AG09319 (cell line): ENCODE measurements at places on chromosomes 2 and 18.

DNA sequence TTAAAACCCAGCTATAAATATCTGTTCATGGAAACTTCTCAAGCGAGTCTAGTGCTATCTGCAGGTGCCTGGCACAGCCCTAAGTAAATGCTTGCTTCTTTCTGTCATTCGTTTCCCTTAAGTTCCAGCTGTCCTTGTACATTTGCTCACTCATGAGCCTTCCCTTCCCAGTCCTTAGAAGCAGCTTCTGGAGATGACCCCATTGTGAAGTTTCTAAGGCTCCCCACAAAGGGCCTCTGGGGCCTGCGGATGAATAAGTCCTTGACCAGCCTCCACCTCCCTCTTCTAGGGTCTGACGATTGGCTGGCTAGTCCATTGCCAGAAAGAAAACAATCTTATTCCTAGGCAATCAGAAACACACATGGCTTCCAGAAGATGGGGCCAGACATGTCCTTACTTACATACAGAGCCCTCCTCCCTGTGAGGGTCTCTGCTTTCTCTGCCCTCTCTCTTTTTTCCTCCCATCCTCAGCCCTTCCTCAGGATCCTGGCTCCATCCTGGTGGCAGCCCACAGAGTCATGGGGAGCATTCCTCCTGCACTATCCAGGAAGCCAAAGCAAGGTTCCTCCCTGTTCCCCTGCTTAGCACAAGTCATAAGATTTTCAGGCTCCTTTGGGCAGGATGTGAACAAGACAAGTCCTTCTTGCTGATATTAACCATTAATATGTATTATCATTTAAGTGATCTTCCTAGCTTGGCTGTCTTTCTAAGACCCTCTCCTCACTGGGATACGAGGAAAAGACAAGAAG is 87.3 kb downstream of the TNFRSF11A start:
- no peak for DNase-seq

- DNase-seq, result no peak
These were observed 263.8 kb upstream of the CDH19 start for GRCh38 chr18:66867653-66868052.

GRCh38 chr2:25380586-25381375 is 39.1 kb upstream of the DNMT3A start:
- no peak for DNase-seq

DNA sequence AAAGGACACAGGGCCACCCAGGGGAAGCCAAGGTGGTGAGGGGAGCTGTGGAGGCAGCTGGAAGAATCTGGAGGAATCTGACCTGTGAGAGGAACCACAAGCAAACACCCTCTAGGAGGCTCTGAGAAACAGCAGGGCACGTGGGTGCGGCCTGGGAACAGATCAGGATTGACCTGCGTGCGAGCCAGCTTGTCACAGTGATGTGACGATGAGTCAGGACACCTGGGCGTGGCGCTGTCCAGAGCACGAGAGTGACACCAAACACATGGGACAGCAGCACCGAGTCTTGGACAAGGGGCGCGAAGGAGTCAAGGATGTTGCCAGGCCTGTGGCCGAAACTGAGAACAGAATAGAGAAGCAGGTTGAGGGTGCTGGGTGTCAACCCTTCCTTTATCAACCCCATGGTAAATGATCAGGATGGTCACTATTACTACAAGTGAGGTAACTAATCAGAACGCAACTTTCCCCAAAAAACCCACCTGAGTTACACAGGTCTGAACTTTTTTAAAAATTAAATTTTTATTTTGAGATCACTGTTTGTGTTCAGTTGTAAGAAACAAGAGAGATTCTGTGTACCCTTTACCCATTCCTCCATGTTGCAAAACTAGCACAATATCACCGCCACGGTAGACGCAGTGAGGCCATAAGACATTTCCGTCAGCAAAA is 637 bp upstream of the SFT2D3 start:
- no peak for DNase-seq

GRCh38 chr18:29383311-29384273 is 1206.7 kb upstream of the CDH2 start:
- no peak for DNase-seq

GRCh38 chr18:78603102-78603983 is 376.3 kb upstream of the SALL3 start:
- DNase-seq, result no peak

- no peak for DNase-seq
These were observed 126.4 kb downstream of the SH3BP4 start for GRCh38 chr2:235078182-235078581.

GRCh38 chr2:105888625-105889024 is 143.9 kb downstream of the NCK2 start:
- no peak for DNase-seq

DNA sequence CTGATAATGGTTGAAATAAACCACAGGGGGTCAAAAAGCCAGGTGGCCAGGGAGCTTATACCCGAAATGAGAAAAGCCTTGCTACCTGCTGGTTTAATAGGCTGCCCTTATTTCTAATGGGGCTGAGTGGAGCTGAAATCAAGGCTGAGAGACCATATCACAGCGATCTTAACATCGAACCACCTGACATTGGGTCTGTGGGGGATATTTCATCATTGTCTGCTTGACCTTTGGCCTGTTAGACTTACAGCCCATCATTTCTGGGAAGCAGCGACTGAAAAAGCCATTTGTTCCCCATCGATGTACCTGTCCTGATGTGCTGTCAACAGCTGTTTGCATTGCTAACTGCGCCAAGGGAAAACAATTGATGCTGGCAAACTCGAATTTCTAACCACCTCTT is 199.7 kb upstream of the SLC14A2 start:
- no peak for DNase-seq

DNA sequence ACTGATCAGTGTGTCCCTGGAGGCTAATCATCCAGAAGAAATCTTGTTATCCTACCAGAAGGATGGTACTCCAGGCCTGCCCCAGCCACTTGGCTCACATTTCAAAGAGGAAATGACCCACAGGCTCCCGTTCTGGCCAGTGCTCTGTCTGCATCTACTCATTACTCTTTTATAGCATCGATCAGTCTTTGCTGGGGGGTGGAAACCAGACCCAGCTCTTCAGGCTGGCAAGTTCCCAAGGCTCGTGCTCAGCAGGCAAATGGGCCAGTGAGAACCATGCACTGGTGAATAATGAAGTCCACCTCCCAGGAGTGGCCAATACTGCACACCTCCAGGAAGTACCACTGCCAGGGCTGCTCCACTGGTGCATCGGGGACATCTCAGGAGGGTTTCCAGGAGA is 38.8 kb downstream of the DNER start:
- no peak for DNase-seq

- no peak for DNase-seq
These were observed 289.0 kb downstream of the C1D start for GRCh38 chr2:67773851-67774250.

DNA sequence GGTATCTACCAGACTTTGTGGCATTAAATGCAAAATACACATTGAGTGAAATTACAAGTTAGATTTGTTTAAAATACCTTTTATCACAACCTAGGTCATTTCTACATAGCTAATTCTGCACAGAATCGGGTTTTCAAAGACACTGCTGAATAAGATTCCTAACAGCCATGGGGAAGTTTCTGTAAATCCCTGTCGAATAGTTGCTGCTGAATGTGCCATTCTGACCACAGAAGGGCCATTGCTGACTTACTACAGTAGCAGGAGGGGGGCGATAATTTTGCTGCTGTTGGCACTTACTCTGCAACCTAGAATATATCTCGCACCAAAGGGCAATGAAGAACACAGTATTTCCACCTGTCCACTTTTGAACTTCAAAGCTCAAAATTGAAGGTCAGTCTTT is 232.8 kb downstream of the TCF4 start:
- no peak for DNase-seq

- DNase-seq, result no peak
These were observed 2.0 kb downstream of the ABHD3 start for GRCh38 chr18:21702602-21703001.

GRCh38 chr2:112095681-112096080 is 40.6 kb downstream of the TMEM87B start:
- no peak for DNase-seq

DNA sequence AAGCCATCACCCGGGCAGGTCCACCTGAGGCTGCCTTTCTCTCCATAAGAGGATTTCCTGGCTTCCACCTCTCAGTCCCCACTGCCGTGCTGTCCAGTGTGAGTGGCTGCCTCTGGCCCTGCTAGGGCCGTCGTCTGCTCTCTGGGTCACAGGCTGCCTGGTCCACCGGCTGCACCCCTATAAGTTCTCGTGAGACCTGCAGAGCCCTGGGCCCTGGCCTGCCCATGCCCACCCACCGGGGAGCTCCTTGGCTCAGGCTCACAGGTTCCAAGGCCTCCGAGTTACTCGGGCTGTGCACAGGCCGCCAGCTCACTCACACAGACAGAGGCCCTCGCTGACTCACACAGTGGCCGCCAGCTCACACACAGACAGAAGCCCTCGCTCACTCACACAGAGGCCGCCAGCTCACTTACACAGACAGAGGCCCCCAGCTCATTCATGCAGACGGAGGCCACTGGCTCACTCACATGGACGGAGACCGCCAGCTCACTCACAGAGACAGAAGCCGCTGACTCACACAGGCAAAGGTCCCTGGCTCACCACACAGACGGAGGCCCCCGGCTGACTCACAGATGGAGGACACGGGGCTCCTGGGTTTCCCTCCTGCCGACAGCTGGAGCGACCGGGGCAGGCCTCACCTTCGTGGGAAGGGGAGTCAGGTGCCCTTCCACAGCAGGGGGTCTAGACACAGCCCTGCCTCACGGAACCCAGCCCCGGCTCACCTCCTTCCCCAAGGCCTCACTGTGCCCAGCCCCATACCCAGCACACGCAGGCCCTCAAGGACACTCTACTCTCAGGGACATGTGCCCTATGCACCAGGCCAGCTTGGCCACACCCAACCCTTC is 334.1 kb upstream of the MYT1L start:
- DNase-seq, result no peak

DNA sequence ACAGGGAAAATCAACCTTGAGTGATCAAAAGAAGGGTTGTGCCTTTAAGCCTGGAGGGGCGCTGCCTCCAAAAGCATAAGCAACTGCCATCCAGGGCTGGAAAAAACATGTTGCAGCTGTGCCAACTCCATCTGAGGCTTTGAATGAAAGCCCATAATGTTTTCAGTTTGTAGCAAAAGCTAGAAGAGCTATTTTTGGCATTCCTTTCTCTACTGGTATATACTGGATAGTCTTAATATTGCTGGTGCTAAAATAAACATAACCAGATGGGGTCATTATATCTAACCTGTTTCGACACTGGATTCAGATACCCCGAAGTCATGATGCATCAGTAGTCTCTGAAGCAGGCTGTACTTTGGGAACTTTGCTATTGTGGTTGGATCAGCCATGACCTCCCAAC is 25.1 kb downstream of the ANXA4 start:
- peak; percentile 85 for DNase-seq

DNA sequence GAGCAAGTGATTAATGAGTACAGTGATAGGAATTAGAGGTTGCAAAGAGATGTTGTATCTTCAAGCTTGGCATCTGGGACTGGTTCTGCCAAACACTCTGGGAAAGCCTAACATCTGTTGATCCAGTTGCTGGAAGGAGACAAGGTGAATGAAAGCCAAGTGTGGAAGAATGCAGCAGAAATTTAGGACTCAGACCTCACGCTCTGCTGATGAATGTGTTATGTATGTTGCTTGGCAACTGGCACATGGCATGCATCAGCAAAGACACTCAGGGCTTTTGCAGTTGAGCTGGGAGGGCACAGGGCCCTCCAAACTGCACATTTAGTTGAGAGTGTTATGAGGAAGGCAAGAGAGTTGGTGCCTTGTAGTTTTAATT is 105.5 kb downstream of the COLEC12 start:
- peak; percentile 96 for DNase-seq

GRCh38 chr2:145026456-145027455 is 506.8 kb upstream of the ZEB2 start:
- no peak for DNase-seq

GRCh38 chr2:86331384-86331783 is 6.0 kb downstream of the REEP1 start:
- DNase-seq, result no peak

DNA sequence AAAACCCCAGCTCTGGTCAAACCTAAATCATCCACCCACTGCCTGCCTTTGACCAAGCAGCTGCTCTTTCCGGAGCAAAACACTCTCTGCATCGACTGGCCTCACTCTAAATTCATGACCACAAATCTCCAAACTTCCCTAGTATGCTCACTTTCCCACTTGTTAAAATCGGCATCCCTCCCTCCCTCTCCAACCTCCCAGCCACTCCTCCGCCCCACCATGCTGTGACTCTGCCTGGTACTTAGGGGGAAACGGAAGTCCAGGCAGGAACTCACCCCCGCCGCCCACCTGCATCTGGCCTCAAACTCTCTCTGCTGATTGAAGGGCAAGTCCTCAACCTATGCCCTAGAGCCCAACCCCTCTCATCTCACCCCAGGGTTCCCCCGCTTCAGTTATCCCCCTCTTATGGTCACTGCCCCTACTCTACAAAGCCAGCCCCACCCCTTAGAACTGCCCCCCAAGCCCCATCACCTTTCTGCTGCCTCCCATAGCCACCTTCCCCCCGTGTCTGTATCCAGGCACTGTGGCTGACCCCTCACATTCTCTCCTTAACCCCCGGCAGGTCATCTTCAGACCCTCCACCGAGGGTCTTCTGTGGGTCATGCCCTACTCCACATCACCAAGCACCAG is 3.8 kb upstream of the ADRA2B start:
- no peak for DNase-seq

GRCh38 chr18:48826271-48826670 is 124.5 kb downstream of the SMAD7 start:
- DNase-seq, result no peak

DNA sequence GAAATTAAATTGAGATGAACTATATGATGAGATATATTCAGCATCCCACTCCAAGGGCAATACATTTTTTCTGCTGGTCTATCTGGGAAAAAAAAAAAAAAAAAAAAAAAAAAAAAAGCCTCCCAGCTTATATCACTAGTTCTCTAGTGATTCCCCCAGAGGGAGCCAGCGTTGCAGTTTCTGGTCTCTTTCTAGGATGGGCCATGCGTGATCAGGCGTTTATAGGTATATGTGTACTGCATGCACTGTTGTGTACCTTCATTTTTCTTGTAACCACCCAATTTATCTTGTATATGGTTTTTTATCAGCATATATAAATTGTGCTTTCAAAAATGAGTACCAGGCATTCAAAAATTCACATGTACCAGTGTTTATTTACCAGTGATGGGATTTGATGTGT is 35.1 kb downstream of the DCDC2C start:
- no peak for DNase-seq

GRCh38 chr18:42326752-42327151 is 371.7 kb downstream of the PIK3C3 start:
- no peak for DNase-seq

DNA sequence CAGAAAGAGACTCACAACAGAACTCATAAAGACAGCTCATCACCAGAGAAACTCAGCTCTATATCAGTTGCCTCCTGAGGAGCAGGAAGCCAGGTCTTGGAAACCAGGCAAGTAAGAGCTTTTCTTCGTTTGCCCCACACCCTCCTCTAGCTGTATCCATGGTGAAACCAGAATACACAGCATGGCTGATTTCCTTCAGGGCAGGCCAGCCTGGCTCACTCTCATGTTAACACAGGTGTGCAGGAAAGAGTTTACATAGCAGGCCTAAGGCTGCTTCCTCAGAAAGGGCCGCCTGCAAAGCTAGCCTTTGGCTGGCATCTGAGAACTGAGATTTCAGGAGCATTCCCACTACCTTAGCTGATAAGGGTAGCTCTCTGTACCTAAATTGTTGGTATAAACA is 65.7 kb downstream of the KLHL14 start:
- DNase-seq, result no peak

- no peak for DNase-seq
These were observed 274.9 kb upstream of the VWC2L start for GRCh38 chr2:214135966-214136365.

- no peak for DNase-seq
These were observed 95.2 kb upstream of the KLF7 start for GRCh38 chr2:207260947-207261346.
